NCI-H526 treated with DMSO at 0.1 percent for 48 hours (cell line): ENCODE measurements at places on chromosomes 4 and X.
A peak's percentile ranks its signal among the peaks of the same experiment; 100 is the strongest.

DNA sequence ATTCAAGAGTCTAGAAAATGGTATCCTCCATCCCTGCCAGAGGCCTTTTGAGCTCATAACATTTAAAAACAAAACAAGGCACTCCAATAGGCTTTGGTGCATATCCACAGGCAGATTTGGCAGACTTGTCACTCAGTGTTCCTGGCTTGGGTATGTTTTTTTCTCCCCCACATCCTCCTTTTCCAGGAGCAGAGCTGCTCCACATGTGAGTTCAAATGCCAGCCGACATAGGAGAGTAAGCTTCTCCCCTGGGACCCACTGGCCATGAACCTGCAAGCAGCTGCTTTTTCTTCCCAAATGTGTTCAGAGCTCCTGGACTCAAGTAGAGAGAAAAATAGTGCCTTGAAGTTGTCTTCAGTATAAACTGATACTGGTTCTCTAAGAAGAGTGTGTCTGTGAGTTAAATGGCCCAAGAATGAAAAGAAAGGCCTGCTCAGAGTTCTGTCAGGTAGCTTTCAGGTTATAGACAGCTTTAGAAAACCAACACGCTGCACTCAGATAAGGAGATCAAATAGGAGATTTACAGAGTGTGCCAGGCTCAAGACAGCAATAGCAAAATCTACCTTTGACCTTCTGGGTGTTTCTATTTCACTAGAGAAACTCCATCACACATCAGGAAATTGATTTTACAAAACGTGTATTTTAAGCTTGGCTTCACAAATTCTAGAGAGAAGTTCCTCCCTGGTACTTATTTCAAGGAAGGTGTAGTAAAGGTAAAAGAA is 162.5 kb upstream of the GALNT7 start:
- DNase-seq: no peak

GRCh38 chrX:77060572-77060971 is 386.6 kb upstream of the FGF16 start:
- DNase-seq: no peak

- DNase-seq: no peak
These were observed 31.3 kb downstream of the NIPAL1 start for GRCh38 chr4:48047896-48048295.

DNA sequence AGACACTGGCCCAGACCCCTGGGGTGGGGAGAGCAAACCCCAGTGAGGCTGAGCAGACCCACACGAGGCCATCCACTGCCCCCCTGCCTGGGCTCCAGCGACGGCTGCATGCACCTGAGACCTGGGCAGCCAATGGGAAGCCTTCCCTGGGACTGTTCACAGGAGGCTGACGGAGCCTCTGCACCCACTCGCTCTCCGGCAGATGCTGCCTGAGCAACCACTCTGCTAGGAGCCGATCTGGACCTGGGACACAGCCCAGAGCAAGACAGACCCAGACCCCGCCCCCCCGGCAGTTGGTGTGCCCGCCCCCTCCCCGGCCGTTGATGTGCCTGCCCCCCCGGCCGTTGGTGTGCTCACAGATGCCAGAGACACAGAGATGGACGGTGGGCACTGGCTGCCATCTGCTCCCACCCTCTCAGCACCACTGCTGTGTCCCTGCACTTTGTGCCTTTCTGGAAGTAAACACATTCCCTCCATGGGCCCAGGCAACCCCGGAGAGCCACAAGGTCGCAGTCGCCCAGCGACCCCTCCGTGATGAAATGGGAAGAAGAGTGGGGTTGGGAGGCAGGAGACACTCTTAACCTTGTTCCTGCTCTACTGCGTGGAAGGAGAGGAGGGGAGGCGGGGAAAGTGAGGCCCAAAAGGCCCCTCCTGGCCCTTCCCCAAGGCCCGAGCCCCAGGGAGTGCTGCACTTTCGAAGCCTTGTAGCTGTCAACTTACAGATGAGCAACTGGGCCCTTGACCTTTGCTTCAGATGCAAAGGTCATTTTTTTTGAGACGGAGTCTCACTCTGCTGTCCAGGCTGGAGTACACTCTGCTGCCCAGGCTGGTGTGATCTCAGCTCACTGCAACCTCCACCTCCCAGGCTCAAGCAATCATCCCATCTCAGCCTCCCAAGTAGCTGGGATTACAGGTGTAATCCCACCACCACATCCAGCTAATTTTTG is 62.0 kb downstream of the ZFYVE28 start:
- DNase-seq: no peak

DNA sequence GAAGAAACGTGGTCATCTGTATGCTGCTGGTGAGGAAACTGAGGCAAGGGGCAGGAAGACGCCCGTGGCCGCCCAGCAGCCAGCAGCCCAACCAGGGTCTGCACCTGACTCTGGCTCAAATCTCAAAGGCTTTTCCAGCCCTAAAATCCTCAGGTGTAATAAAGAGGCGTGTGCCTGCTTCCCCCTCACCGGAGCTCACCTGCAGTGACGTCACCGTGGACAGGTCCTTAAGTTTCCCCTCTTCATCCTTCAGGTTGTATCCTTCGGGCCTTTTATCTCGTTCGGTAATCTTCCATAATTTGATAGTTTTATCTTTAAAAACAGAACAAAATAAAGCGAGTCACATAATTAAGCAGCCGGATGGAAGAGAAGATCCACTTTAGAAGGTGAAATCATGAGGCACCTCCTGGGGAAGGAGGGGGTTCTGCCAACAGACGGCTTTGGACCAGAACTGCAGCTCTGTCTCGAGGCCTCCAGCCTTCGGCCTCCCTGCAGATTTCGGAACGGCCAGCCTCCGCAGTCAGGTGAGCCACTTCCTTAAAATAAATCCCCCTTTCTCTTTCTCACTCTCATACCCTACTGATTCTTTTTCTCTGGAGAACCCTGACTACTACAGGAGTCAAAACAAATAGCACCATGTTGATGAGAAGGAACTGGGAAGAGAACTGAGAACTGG is 96.7 kb downstream of the PPP2R2C start:
- no peak for DNase-seq

GRCh38 chr4:122831515-122832196 is 5.0 kb downstream of the FGF2 start:
- DNase-seq: no peak

DNA sequence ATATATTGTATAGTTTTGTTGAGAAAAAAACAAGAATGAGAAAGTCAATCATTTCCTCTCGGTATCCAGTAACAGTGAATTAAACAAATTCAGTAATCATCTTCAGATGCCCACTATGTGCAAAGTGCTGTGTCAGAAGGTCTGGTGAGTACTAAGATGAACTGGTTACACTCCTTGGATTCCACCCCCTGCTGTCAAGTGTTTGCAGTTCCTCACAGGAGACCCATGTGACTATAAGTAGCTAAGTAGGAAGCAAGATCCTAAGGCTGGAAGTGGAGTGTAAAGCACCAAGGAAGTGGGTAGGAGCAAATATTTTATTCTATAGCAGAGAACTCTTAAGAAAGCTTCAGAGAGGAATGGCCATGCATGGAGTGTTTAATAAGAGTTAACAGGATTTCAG is 73.6 kb downstream of the SNX25 start:
- DNase-seq: no peak

- DNase-seq: no peak
These were observed 34.0 kb downstream of the UTP14A start for GRCh38 chrX:129939986-129940385.

DNA sequence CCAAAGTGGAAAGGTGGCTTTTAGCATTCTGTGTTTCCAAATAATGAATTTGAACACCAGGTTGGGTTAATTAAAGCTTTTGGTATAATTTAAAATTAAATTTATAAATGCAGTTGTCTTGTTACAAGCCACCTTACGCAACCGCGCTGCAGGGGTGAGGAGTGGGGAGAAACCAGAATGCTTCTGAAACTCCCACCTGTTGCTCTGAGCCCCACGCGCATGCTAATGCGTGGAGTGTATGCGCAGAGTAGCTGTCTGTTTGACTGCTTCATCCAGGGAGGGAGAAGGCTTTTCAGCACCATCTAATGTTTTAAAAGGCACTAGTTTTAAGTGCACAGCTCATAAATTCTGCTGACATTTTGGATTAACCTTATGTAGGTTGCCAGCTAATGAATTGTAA is 12.5 kb downstream of the OGT start:
- DNase-seq: no peak

DNA sequence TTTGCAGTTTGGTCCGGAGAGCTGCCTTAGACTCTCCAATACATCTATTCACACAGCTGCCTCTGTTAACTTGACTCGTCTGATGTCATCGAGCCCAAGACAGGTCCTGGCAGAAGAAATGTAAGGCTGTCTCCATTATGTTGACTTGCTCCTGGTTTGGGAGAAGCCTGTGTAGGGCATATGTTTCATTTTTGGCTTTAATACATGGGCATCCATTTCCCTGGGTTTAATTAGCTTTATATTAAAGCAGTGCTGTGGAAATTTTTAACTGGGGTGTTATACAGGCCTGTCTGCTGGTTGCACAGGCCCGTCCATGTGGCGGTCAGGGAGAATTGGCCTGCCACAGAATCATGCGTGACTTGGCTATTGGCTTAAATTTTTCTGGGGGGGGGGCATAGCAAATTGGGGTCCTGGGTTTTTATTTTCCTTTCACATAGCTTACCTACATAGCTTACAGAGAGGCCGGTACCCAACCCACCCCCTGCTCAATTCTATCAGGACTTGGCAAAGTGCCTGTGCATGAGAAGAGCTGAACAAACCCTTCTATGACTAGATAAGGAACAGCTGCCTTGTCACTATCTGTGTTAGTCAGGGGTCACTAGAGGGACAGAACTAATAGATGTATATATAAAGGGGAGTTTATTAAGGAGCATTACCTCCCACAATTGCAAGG is 123.5 kb upstream of the WDR1 start:
- no peak for DNase-seq

DNA sequence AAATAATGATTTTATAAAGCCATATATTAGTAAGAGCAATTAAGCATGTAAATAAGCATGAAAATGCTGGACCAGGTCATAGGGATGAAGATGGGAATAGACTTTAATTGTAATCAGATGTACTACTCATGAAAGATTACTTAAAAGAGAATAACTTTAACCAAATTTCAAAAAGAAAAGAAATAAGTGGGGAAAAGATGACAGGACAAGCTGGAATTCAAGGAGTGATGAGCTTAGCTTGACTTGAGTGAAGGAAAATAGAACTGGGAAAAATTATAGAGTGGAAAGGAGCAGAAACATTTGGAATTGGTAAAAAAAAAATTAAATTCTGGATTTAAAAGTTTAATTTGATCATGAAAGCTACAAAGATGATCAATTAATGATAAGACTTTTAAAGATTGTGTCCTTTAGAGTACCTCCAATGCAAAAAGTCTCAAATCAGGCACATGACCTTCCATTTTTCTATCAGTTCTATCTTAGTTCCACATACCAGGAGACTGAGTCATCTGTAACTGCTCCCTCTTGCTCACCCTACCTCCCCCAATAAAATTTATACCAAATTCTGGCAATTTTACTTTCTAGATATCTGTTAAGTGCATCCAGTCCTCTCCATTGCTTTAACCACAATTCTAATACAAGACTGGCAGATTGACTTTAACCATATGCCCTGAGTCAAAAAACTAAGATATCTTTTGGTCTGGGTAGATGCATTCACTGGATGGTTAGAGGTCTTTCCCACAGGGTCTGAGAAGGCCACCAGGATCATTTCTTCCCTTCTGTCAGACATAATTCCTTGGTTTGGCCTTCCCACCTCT is 56.4 kb upstream of the SLIT2 start:
- DNase-seq: no peak

GRCh38 chr4:185457136-185457535 is 14.4 kb downstream of the CCDC110 start:
- DNase-seq: no peak

GRCh38 chr4:183468210-183469095 is 24.0 kb downstream of the CDKN2AIP start:
- no peak for DNase-seq

- DNase-seq: no peak
These were observed 193.0 kb upstream of the LCORL start for GRCh38 chr4:18214411-18215055.

- no peak for DNase-seq
These were observed 20.6 kb downstream of the FAM47E start for GRCh38 chr4:76272073-76272472.

DNA sequence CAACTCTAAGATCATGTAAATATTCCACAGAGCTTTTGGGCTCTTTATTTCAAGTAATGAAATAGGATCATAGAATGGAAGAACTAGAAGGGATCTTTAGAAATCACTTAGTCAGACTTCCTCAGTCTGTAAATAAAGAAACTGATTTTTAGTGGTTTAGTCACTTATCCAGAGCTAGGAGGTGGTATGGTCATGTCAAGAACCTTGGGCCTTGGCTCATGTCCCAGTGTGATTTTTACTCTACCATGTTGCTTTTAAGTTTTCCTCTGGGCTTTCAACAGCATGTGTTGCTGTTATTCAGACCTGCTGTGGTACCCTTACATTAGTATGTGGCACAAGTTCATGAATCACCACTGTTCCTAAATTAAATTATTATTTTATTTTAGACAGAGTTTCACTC is 184.9 kb downstream of the FRAS1 start:
- no peak for DNase-seq

GRCh38 chr4:77235289-77235854 is 78.4 kb downstream of the CCNG2 start:
- no peak for DNase-seq

DNA sequence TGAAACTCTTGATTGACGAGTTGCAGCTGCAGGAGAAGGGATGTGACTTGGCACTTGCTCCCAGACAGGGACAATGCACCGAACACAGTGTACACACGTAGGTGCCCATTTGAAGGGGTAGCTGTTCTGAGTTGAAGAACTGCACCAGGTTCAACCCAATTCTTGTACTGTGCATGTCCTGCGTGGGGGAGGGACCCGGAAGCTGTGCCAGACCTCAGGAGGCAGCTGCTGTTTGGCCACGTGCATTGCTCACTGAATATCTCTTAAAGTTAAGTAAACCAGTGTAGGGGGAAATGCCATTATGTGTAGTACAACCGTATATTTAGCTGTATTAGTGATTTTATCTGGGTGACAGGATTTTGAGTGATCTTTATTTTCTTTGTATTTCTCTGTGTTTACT is 12.0 kb upstream of the RBBP7 start:
- peak; percentile 30 for DNase-seq

- DNase-seq: peak; percentile 11
These were observed 110.9 kb upstream of the ANK2 start for GRCh38 chr4:112938461-112939058.

GRCh38 chr4:6595897-6596537 is 21.0 kb downstream of the MAN2B2 start:
- peak; percentile 21 for DNase-seq

- DNase-seq: no peak
These were observed 222.3 kb upstream of the HS3ST1 start for GRCh38 chr4:11650801-11651596.

GRCh38 chrX:78098108-78098507 is 5.9 kb upstream of the PGK1 start:
- no peak for DNase-seq

GRCh38 chr4:168509786-168510185 is 12.9 kb downstream of the PALLD start:
- DNase-seq: no peak

GRCh38 chr4:26174027-26174426 is 146.8 kb upstream of the RBPJ start:
- no peak for DNase-seq

- no peak for DNase-seq
These were observed 71.7 kb downstream of the YIPF6 start for GRCh38 chrX:68570598-68570997.

GRCh38 chr4:129014566-129015509 is 78.5 kb downstream of the SCLT1 start:
- DNase-seq: no peak

- no peak for DNase-seq
These were observed 94.2 kb downstream of the CBLL2 start for GRCh38 chrX:22366906-22367305.

GRCh38 chr4:164108971-164109370 is 614.5 kb downstream of the TMA16 start:
- DNase-seq: no peak
